ENCODE measurements at places on chromosomes 13 and 19.
A peak's percentile ranks its signal among the peaks of the same experiment; 100 is the strongest.

GRCh38 chr19:2201473-2202148, 34.5 kb downstream of the PLEKHJ1 start:
- no peak for DNase-seq

DNA sequence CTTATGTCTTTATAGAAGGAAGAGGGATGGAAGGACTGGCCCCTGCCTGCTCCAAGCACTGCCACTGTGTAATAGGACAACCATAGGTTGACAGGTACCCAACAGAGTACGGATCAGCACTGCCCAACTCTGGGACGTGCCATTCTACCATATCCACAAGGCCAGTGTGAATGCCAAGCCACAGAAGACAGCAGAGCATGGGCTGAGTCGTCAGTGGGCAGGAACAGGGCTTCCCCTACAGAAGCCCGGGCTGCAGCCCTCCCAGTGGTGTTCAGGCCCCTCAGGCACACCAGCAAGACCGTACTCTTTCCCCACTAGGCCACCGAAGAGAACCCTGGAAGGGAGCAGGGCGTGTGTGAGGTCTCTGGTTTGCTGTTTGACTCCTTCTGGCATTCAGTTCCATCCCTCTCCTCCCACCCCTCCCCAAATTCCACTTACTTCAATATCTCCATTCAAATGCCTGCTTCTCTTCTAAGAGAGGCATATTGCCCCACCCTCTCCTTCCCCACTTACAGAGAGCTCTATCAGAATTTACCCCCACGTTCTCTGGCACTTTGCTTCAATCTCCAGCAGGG, 209.4 kb downstream of the FOXO1 start:
- DNase-seq: no peak

- DNase-seq: no peak
Measured at GRCh38 chr19:43768273-43769050, 12.3 kb downstream of the KCNN4 start.

GRCh38 chr19:38946229-38947010, 15.7 kb downstream of the MRPS12 start:
- DNase-seq: no peak

DNA sequence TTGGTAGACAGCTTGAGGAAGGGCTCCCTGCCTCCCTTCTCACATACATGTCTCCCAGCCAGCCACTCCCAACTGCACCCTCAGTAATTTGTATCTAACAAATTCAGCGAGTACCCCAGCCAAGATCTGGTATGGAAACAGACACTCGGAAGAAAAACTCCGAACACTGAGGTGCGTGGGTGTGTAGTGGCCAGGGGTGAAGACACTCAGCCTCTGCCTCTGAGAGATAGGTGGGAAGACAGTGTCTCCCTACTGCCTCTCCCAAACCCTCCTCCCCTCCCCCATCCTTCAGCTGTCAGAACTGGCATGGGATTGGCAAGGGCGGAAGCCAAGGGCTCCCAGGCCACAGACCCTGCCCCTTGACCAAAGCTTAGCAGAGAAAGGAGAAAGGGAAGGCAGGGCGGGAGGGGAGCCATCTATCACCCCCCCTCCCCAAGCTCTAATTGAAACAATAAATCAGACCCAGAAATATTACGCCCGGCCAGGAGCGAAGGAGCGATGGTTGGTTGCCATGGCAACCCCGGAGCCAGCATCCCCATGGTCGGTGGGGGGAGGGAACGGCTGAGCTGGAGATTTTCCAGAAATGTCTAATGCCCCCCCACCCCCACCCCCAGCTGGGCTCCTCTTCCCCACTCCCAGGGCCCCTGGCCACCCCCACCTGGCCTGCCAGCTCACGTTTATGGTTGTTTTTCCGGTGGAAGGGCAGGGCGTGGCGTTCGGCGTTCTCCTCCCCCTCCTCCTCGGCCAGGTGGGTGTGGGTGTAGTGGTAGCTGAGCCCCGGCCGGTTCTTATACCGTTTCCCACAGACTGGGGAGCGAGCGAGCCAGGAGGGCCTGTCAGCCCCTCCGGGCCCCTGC, 7.0 kb downstream of the DPF1 start:
- no peak for DNase-seq

DNA sequence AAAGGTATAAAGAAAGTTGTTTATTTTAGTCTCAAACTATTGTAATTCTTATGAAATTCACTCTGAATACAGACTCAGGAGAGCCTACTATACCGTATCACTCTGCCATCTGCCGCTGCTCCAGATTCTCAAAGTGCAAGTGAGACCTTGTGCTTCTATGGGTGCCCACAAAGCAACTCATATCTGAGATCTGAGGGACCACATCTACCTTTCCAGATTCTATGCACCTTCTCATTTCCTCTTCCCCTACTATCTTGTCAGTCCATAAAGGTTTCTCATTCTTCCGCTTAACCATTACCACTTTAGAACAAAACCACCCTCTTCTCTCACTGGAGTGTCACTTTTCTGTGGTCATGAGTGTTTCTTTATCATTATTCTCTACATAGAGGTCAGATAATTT, 1236.9 kb downstream of the DIAPH3 start:
- DNase-seq: no peak

- no peak for DNase-seq
Measured at GRCh38 chr19:55297267-55297666, 13.5 kb downstream of the BRSK1 start.

DNA sequence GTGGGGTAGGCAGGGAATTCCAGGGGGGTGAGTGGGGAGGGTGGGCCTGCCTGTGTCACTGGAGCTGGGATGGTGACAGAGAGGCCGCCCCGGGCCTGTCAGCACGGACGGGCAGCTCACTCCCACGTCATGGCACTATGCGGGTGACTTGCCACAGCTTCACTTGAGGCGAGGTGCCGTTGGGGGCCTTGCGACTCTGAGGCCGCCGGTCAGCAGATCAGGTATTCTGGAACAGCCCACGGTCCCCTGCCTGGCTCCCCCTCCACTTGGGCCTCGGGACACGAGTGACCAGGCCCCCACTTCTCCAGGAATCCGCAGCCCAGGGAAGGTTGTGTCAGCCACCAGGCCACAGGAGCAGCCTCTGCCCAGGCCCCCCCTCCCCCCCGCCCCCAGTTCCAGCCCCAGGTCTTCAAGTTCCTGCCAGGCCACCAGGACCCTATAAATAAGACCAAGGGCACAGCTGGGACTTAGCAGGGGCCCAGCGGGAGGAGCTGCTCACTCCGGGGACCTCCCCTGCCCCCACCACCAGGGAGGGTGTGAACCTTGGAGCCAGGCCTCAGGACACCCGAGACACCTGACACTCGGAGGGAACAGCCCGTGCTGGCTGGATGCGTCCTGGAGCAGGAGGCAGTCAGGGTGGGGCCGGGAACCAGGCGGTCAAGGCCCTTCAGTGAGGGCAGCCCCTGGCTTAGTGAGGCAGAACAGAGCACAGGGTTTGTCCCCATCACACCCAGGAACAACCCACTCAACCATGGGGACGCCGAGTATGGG, 2.7 kb upstream of the MIDN start:
- no peak for DNase-seq

GRCh38 chr13:51807041-51807440, 3.1 kb upstream of the DHRS12 start:
- DNase-seq: no peak

GRCh38 chr19:35596366-35596999, 10.5 kb downstream of the PMIS2 start:
- DNase-seq: no peak

GRCh38 chr19:18993115-18993514, 40.2 kb downstream of the SUGP2 start:
- no peak for DNase-seq

GRCh38 chr13:26220575-26220974, 1.5 kb downstream of the RNF6 start:
- DNase-seq: no peak

- DNase-seq: peak; percentile 62
Measured at GRCh38 chr13:86020351-86021002, 221.3 kb upstream of the SLITRK6 start.

DNA sequence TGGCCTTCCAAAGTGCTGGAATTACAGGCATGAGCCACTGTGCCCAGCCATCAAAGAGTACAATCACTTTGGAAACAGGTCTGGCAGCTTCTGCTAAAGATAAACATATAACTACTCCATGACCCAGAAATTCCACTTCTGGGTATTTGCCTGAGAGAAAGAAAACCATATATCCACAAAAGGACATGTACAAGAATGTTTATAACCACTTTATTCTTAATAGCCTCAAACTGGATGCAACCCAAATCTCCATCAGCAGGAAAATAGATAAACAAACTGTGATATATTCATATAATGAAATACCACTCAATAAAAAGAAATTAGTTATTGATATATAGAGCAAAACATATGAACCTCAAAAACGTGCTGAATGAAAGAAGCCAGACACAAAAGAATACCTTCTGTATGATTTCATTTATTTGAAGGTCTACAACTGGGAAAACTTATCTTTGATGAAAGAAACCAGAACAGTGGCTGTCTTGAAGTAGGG, 40.5 kb downstream of the TEX26 start:
- DNase-seq: peak; percentile 35

All from urinary bladder (tissue), 4 donors.